Thymus (tissue), 14 donors: ENCODE measurements at places on chromosomes 6 and 20. TPM values are rescaled to one million over a fixed set of nuclear protein-coding genes. Genes with fewer than 3 reads are reported as not detected.

HMGCLL1 gene
- 0.42 TPM for total RNA-seq

GNAS-AS1 gene
- total RNA-seq, result 0.76 TPM

LY86 gene
- 13.4 TPM for total RNA-seq

YIPF3 gene
- 47.1 TPM for total RNA-seq

CD109 gene
- 5.0 TPM for total RNA-seq

ZBTB12 gene
- 1.9 TPM for total RNA-seq

PPP1R14C gene
- 0.42 TPM for total RNA-seq

GJA10 gene
- total RNA-seq, result 0.05 TPM

PPP1R16B gene
- 16.8 TPM for total RNA-seq

GPR6 gene
- total RNA-seq, result not detected

MCHR2 gene
- not detected for total RNA-seq

BHLHE23 gene
- total RNA-seq, result 0.42 TPM

MACROD2 gene
- 1.6 TPM for total RNA-seq

PSORS1C1 gene
- total RNA-seq, result 0.14 TPM

RIMS1 gene
- 0.14 TPM for total RNA-seq

VIP gene
- total RNA-seq, result 0.14 TPM

EDN1 gene
- total RNA-seq, result 1.0 TPM

PSMG4 gene
- total RNA-seq, result 27.1 TPM

ZC3H12D gene
- total RNA-seq, result 2.3 TPM

ZBTB9 gene
- total RNA-seq, result 5.7 TPM

STMN3 gene
- 71.5 TPM for total RNA-seq

TEAD3 gene
- 1.1 TPM for total RNA-seq

C20orf202 gene
- total RNA-seq, result 0.09 TPM

DNA sequence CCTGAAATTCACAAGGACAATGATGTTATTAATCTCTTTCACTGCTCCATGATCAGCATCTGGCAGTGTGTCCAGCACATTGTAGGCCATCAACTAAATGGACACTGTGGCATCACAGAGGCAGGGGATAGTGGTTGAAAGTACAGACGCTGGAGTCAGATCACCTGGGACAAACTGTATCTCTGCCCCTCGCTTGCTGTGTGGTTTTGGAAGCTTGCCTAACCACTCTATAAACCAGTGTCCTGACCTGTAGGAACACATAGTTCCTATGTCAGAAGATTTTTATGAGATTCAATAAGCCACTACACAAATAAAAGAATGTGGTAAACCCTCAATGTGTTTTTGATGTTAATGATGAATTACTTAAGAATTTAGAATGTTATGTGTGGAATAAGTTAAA is 219.3 kb upstream of the RNF217 start:
- no peak for DNase-seq

GRCh38 chr6:32240686-32241085 is 16.8 kb upstream of the NOTCH4 start:
- no peak for DNase-seq

GRCh38 chr20:58669287-58670006 is 18.4 kb downstream of the STX16 start:
- no peak for DNase-seq

- DNase-seq, result no peak
Measured at GRCh38 chr6:41583565-41583964, 37.4 kb downstream of the FOXP4 start.

- no peak for DNase-seq
Measured at GRCh38 chr20:58512808-58513552, 2.2 kb downstream of the APCDD1L start.

GRCh38 chr6:11043961-11044711 is at the start of gene ELOVL2:
Gene ELOVL2, minus strand, starts transcription at chr6:11044305. Its CDS starts 75 bp downstream, at chr6:11044230.
- DNase-seq, result no peak

DNA sequence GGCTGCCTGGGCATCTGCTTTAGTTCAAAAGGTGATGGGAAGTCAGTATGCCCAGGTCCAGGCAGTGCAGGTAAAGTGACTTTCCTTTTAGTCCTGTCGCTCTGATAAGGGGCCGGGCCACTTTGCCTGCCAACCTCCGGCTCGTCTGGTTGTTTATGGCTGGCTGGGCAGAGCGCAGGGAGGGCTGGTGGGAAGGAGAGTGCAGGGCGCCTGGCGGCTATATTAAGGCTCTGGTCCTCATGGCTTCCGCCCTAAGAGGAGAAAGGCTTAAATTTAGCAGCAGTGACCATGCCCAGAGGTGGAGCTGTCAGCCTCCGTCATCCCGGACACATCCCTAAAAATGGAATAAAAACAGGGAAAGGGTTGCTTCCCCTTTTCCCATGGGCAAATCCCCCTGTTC is 14.6 kb downstream of the GATA5 start:
- DNase-seq, result no peak

DNA sequence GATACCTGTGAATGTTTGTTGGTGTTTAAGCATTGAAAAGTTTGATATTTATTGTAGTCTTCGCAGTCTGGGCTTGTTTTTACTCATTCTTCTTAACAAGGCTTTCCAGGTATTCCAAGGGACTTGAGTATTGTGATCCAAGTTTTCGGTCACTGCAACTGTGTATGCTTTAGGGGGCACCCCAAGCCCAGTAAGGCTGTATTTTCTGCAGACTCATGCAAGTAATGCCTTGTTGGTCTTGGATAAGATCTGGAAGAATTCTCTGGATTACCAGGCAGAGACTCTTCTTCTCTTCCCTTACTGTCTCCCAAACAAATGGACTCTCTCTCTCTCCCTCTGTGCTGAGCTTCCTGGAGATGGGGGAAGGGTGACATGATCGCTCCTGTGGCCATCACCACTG is 82.1 kb downstream of the RFPL4B start:
- no peak for DNase-seq

DNA sequence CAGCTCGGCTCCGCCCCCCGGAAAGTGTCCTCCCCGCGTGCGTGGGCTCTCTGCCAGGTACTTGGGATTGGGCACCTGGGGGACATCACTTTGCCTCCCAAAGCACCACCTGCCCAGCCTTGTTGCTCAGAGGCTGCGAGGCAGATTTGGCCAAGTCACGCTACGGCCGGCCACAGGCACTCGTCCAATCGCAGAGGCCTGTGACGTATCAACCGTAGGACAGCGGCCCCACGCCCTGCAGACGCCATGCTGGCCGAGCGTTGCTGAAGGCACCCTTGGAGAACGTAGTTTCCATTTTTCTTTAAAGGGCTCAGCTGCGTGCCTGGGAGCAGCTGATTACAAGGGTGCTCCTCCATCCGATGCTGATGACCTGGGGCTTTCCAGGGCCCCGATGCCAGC is 3.1 kb downstream of the NTSR1 start:
- no peak for DNase-seq

DNA sequence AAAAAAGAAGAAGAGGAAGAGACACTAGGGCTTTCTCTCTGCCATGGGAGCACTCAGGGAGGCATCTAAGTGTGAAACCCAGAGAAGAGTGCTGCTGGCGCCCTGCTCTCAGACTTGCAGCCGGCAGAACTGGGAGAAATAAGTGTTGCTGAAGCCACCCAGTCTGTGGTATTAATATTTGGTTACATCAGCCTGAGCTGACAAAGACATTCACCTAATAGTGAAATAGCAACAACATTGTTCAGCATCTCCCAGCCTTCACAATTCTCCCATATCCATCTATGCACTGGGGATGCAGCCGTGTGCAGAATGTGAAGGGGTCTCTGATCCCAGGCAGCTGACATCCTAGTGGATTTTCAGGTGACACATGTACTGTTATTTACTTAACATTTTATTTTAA is 12.0 kb downstream of the KCNG1 start:
- DNase-seq, result no peak

DNA sequence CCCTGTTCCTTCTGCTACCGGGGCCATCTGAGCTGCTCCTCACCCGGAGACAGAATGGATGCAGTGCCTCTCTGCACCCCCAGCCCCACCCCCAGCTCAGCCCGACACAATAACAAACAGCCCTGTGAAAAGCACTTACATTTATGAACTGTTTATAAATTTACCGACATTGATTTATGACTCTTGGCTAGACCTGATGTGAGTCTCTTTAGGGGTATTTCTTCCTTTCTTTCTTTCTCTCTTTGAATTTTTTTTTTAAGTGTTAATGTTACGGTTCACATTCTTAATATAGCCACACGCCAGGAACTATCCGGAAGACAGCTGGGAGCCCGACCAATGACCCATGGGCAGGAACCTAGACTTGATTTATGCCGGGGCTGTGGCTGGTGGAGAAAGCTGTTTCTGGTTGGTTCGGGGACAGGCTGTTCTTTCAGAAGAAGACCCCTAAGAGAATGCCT is 266.3 kb downstream of the CDC5L start:
- no peak for DNase-seq

GRCh38 chr6:136657666-136658065 is 107.4 kb upstream of the MAP7 start:
- DNase-seq, result no peak

- DNase-seq, result no peak
Measured at GRCh38 chr6:51996296-51996947, 91.0 kb downstream of the PKHD1 start.

DNA sequence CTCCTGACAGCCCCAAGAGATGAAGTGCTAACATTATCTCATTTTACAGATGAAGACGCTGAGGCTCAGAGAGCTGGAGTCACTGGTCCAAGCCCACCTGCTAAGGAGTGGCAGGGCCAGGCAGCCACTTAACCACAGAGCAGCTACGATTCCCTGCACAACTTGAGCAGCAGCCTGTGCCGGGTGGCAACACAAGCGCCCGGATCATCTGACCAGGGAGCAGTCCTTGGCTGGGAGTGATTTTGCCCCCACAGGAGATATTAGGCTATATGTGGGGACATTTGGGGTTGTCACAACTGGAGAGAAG is 93.2 kb upstream of the PTPN1 start:
- DNase-seq, result no peak

GRCh38 chr6:160386869-160387530 is 38.8 kb downstream of the SLC22A3 start:
- DNase-seq, result no peak

- no peak for DNase-seq
Measured at GRCh38 chr6:131061041-131061750, 1.8 kb downstream of the EPB41L2 start.

- DNase-seq, result no peak
Measured at GRCh38 chr20:6623989-6624388, 143.5 kb upstream of the BMP2 start.

GRCh38 chr20:58492795-58493524 is 22.2 kb downstream of the APCDD1L start:
- DNase-seq, result no peak

- no peak for DNase-seq
Measured at GRCh38 chr6:75495011-75495410, 1.4 kb upstream of the FILIP1 start.

DNA sequence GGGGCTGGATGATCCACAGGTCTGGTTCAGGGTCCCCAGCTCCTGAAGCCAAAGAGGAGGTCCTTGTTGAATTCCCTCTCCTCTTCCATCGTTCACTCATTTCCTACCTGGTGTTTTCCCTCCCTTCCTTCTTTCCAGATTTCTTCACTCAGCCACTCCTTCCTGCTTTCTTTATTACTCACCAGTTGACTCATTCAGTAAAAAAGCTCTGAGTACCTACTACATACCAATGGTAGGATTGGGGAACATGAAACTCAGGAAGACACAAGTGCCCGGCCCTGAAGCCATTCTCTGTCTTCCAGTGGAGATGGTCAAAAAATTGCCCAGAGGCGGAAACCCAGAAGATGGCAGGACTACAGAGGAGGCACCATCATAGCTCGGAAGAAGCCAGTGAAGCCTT is 11.9 kb upstream of the NSFL1C start:
- no peak for DNase-seq

DNA sequence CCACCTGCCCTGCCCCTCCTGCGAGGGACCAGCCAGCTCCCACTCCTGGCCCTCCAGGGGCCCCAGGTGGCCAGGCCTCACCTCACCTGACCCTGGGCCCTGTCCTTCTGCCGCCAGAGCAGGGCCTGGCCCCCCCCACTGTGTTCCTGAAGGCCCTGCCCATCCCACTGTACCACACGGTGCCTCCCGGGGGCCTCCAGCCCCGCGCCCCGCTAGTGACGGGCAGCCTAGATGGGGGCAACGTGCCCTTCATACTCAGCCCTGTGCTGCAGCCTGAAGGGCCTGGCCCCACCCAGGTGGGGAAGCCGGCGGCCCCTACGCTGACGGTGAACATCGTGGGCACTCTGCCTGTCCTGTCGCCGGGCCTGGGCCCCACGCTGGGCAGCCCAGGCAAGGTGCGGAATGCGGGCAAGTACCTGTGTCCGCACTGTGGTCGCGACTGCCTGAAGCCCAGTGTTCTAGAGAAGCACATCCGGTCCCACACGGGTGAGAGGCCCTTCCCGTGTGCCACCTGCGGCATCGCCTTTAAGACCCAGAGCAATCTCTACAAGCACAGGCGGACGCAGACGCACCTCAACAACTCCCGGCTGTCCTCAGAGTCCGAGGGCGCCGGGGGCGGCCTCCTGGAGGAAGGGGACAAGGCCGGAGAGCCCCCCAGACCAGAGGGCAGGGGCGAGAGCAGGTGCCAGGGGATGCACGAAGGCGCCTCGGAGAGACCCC is 27.6 kb downstream of the ZNF831 start:
- DNase-seq, result no peak

DNA sequence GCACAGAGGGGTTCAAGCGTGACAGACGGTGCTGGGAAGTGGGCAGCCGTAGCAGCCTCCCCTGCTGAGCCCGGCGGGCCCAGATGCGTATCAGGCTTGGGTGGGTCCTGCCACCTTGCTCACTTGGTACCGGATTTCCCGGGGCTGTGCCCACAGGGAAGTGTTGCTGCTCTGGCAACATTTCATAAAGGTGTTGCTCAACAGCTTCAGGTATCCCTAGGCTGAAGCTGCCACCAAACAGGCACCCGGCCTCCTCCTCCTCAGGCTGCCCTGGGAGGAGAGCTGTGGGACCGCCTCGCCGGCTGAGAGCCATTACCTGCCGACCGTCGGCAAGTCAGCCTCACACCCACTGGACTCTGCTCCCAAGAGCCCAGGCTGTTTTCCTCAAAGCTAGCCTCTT is 11.5 kb downstream of the PSMG4 start:
- no peak for DNase-seq

DNA sequence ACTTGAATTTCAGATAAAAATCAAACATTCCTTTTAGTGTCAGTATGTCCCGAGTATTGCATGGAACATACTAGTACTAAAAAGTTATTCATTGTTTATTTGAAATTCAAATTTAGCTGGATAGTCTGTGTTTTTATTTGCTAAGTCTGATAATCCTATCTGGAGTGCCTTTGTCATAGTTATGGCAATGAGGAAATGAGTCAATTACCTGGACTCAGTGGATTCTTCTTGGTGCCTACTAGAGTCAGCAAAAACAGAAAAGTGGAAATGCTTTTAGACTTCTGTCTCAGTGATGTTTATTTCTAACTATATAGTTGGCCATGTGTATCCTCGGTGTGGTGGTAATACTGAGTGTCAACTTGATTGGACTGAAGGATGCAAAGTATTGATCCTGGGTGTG is 121.3 kb upstream of the EEF1E1 start:
- no peak for DNase-seq

DNA sequence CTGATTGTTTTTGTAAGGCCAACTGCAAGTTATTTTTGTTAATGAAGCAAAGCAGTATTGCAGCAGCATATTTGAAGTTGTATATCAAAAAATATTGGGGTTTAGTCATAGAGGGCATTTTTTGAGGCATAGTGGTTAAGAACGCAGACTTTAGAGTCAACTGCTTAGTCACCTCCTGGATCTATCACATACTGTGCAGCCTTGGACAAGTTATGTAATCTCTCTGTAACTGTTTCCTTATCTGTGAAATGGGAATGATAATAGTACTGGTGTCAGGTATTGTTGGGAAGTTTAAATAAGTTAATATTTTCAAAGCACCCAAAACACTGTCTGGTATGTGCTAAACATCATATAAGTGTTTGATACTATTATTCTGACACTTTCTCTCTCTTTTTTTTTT is 27.2 kb upstream of the EFHC1 start:
- DNase-seq, result no peak
